ENCODE measurements at places on chromosomes 7 and 10. TPM values are rescaled to one million over a fixed set of nuclear protein-coding genes. Genes with fewer than 3 reads are reported as not detected.

Gene CDHR1
- 0.39 TPM for total RNA-seq

Gene SPDYE8
- total RNA-seq, result not detected

Gene THSD7A
- 38.6 TPM for total RNA-seq

GRCh38 chr7:92631850-92632487, 41.8 kb upstream of the FAM133B start:
- no peak for DNase-seq

GRCh38 chr10:100693821-100694220, 51.6 kb upstream of the PAX2 start:
- no peak for DNase-seq

DNA sequence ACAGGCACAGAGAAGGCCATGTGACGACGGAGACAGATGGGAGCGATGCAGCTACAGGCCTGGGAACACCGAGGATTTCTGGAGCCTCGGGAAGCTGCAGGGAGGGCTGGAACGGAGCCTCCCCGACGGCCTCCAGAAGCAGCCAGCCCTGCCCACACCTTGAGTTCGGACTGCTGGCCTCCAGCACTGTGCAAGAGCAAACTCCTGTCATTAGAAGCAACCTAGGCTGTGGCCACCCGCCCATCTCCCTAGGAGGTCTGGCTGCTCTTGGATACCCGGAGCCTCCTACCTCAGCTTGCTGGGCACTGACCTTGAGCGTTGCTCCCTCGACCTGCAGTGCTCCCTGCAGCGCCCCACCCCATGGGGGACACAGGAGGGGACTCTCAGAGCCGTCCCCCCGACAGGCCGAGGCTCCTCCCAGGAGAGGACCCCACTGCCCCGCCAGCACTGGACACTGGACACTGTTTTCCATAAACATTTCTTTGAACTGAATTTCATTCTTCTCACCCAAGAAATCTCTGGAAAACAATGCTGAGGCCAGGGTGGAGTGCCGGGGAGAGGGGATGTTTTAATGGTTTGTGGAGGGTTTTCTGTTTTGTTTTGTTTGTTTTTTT, 22.5 kb upstream of the TNRC18 start:
- no peak for DNase-seq

DNA sequence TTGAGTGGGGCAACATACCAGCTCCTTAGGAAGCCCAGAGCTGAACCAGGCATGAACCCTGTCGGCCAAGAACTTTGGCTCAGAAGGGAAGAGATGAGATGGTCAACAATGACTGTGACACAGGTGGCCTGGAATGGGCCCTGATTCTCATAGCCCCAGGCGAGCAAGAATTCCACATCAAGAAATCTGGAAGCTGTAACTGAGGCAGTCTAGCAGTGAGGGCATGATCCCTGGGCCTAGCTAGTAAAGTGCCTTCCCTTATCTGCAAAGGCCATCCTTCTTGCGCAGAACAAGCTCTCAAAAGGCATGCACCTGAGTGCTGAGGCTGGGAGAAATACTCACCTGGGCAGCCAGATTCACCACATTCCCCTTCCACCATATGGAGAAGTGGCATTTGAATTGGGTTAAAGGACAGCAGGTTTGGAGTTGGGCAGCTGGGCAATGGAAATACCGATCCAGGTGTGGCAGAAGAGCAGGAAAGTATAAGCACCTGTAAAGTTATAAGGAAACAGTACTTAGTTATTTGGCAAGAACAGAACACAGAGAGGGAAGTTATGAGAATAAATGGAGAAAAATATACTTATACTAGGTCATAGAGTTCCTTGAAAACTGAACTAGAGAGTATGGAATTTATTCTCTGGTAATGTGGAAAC, 78.6 kb upstream of the CAPZA2 start:
- no peak for DNase-seq
